ENCODE measurements at places on chromosomes 7 and 10. TPM values are rescaled to one million over a fixed set of nuclear protein-coding genes. Genes with fewer than 3 reads are reported as not detected.

Gene TACR2
- 0.77 TPM for total RNA-seq

Gene SPOCK2
- 163 TPM for total RNA-seq

Gene OR2A5
- total RNA-seq: not detected

Gene PLXDC2
- total RNA-seq: 83.6 TPM

Gene ANKRD22
- total RNA-seq: 2.8 TPM

Gene FGFBP3
- 3.4 TPM for total RNA-seq

Gene PRR15
- 4.6 TPM for total RNA-seq

Gene TSPAN33
- 8.4 TPM for total RNA-seq

- no peak for DNase-seq
Observed at GRCh38 chr7:129946282-129946681, 6.5 kb downstream of the UBE2H start.

DNA sequence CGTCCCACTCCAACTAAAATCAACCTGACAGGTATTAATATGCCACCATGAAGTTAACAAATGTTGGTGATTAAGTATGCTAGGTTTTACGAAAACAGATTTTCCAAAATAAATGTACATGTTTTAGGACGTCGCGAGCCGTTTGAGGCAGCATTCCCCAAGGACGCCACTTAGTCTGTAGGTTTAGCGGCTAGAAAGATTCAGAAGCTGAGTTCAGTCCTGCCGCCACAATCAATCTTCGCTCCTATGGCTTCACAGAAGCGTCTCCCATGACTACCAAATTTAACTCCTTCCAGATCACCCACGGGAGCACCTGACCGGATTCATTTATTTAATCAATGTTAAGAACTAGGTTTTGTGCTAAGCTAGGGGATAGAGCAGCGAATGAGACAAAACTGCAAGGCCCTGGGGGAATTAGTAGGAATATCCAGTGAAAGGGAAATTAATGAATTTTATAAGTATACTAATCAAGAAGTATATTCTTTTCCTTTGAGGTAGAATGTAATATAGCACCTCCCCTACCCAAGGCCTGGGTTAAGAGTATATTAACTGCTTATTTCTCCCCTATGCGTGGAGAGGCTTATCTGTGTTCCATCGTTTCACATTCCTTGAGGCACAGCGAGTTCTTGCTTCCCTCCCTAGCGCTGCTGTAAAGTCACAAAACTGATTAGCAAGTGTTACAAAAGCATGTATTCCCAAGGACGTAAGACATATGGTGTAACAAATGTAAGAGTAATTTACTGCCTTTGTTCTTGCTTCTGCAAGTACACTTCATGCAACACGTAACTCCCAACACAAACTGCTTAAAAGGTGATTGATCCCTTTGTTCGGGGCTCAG is 994 bp upstream of the CYP51A1 start:
- DNase-seq: peak; percentile 33

- no peak for DNase-seq
Observed at GRCh38 chr7:150736864-150737263, 354 bp upstream of the GIMAP5 start.

- DNase-seq: no peak
Observed at GRCh38 chr10:127908106-127908958, 1.4 kb downstream of the PTPRE start.

DNA sequence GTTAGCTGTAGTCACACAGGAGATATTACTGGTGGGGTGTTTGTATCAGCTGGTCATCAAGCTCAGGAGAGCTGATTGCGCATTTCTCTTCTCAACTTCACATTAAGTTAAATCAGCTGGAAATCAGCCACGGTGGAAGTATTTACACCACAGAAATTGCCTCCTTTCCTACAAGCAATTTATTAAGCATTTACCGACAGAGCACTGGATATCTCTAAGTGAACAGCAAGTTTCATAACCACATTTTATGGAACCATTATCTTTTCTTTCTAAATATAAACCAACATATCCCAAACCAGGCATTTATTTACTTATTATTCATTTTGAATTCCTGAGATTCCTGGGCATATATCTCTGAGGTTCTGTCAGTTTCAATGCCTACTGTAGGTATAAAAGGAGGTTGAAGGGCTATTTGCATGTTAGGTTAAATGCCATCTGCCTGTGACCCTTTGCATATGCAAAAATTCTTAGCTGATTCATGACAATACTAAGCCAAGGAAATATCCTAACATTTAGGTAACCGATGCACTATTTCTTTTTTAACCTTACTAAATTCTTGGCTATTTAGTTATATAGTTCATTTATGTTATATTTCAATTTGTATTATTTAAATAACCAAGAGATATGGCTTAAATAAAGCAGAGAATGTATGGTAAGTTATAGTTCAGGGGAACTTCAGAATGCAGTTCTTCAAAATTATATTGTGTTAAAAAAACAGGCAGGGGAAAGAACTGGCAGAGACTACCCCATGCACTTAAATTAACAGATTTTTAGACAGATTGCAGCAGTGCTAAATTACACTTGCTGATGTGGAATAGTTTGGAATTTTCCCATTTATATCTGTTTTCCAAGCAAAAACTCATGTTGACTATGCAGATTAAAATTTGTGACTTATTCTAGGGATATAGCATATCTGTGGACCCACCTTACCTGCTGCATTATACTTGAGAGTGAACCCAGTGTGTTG is 56.8 kb downstream of the DYNC1I1 start:
- DNase-seq: no peak
